ENCODE measurements at places on chromosomes 2 and 18. TPM values are rescaled to one million over a fixed set of nuclear protein-coding genes. Genes with fewer than 3 reads are reported as not detected.

Gene SMC6
- 36.9 TPM for total RNA-seq

Gene CDCA7
- total RNA-seq = 3.8 TPM

Gene UGT1A5
- total RNA-seq = not detected

Gene RNU2-63P
- 51.9 TPM for total RNA-seq

Gene CLEC4F
- total RNA-seq = not detected

Gene SCLY
- 25.4 TPM for total RNA-seq

Gene SERPINB10
- total RNA-seq = 0.43 TPM

Gene SPP2
- total RNA-seq = not detected

Gene IL36B
- under 0.01 TPM for total RNA-seq

Gene C2orf92
- 3.1 TPM for total RNA-seq

Gene TBR1
- total RNA-seq = not detected

Gene TGFA
- total RNA-seq = 144 TPM

Gene SERPINB11
- total RNA-seq = under 0.01 TPM

Gene DHRS9
- 15.0 TPM for total RNA-seq

Gene ROCK2
- total RNA-seq = 33.0 TPM

Gene KRCC1
- 26.5 TPM for total RNA-seq

Gene PROC
- total RNA-seq = 0.64 TPM

Gene INO80C
- total RNA-seq = 7.4 TPM

Gene NYAP2
- total RNA-seq = under 0.01 TPM

Gene FIGN
- 1.6 TPM for total RNA-seq

Gene MC2R
- total RNA-seq = not detected

Gene SCYGR4
- not detected for total RNA-seq

Gene POMC
- 0.07 TPM for total RNA-seq

Gene NGEF
- total RNA-seq = 2.1 TPM

Gene DIPK1C
- not detected for total RNA-seq

Gene SCYGR7
- total RNA-seq = not detected

Gene TOGARAM2
- total RNA-seq = not detected

Gene SLC38A11
- total RNA-seq = 0.07 TPM

Gene UCN
- total RNA-seq = 1.0 TPM

Gene NTSR2
- total RNA-seq = not detected

Gene SYT4
- not detected for total RNA-seq

Gene GPBAR1
- under 0.01 TPM for total RNA-seq

Gene CDH19
- under 0.01 TPM for total RNA-seq

Gene KLHL29
- total RNA-seq = 9.9 TPM

Gene OTX1
- 2.7 TPM for total RNA-seq

Gene POTEC
- total RNA-seq = not detected

Gene FBXO41
- 2.4 TPM for total RNA-seq

Gene MOCOS
- total RNA-seq = 63.1 TPM

Gene PRSS56
- total RNA-seq = not detected

Gene USP37
- 14.0 TPM for total RNA-seq

Gene LTBP1
- total RNA-seq = 44.0 TPM

Gene GREB1L
- 1.6 TPM for total RNA-seq

Gene OBSL1
- 27.7 TPM for total RNA-seq

Gene SERPINB4
- total RNA-seq = 63.5 TPM

Gene MTLN
- 102 TPM for total RNA-seq

Gene CLK1
- 105 TPM for total RNA-seq

Gene POTEE
- under 0.01 TPM for total RNA-seq

Gene OR6B2
- not detected for total RNA-seq

Gene GPR45
- total RNA-seq = not detected

Gene COBLL1
- total RNA-seq = 34.9 TPM

Gene GAL3ST2
- total RNA-seq = not detected

Gene NCKAP5
- total RNA-seq = 5.2 TPM

Gene RTP5
- total RNA-seq = not detected

Gene EFEMP1
- total RNA-seq = 51.9 TPM

Gene TNFRSF11A
- 0.34 TPM for total RNA-seq

Gene GKN1
- total RNA-seq = not detected
